ENCODE measurements at places on chromosomes 7 and 10. TPM values are rescaled to one million over a fixed set of nuclear protein-coding genes. Genes with fewer than 3 reads are reported as not detected.

DNA sequence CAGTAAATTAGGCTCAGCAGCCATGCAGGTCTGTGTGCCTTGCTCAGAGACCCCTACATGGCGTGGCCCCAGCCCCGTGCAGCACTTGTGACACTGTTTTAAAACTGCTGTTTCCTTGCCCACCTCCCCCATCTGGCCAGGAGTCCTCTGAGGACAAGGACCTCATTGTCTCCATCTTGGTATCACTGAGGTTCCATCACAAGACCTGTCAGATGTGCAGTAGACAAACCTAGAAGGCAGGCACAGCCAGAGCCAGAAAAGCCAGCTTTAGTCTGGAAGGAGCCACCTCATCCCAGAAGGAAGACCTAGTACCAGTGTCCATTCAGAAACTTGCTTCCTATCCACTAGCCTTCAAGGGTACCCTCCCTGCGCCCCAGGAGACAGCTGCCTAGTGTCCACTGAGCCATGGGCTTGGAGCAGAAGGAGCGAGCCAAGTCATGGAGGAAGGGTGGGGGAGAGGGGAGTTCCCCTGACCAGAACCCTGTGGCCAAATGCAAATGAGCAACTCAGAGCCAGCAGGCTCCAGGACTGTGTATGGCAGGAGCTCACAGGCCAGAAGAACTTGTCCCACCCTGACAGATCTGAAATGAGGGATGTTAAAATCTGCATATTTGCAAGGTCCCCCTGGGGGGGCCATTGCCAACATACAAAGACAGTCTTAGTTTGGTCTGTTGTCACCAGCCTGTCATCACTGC is 176.1 kb downstream of the SH3PXD2A start:
- no peaks in the 10 kb centered on the region for H3K4me1 ChIP-seq
- no peak for DNase-seq
- H3K27me3 ChIP-seq = no peaks in the 10 kb centered on the region
- H3K36me3 ChIP-seq = peaks cover 4% of the 10 kb centered on the region

DNA sequence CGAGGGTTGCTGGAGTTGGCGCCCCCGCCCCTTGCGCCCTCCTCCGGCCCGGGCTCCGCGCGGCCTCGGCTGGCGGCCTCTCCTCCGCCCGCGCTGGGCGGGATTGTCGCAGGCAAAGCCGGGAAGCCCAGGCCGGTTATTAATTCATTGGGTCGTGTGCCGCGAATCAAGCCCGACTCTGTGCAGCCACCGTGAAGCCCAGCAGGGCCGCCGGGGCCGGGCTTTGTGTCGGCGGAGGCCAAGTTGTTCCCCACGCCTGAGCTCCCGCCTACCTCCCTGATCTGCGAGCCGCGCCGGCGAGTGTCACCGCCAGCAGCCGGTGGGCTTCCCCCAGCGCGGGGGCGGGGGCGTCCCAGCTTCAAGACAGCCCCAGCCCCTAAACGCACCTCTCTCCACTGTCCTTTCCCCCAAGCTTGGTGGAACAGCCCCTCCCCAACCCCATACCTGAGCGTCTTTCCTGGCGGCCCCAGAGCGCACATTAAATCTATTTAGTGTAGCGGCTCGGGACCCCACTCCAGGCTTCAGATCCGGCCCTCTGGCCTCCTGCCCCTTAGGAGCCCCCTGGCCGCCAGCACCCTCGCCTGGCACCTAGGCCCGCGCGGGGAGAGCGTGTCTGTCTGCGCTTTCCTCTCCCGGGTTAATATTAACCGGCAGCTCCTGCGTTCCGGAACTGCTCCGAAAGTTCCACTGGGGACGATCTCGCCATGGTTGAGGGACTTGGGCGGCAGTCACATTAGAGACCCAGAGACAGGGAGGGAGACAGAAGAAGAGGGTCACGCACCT is 3.5 kb downstream of the SHH start:
- peaks cover 54% of the 10 kb centered on the region for H3K4me1 ChIP-seq
- DNase-seq = peak; percentile 65
- H3K36me3 ChIP-seq = no peaks in the 10 kb centered on the region

DNA sequence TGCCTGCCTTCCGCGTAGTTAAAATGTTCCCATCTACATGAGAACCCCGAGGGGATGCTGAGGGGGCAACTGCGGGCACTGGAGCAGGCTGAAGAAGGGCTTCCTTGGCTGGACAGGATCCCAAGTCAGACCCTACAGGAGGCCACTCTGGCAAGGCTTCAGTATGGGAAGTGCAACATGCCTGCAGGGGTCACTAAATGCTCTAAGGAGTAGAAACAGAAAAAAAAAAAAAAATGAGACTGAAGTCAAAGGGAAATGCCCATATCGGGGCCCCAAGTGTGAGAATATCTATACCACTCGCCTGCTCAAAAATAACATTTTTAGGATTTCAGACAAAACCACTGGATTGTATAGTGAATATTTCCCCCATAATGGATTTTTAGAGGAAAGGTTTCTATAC is 33.5 kb downstream of the FAM204A start:
- H3K27me3 ChIP-seq = no peaks in the 10 kb centered on the region
- peaks cover 35% of the 10 kb centered on the region for H3K36me3 ChIP-seq
- DNase-seq = no peak
- H3K4me1 ChIP-seq = no peaks in the 10 kb centered on the region

DNA sequence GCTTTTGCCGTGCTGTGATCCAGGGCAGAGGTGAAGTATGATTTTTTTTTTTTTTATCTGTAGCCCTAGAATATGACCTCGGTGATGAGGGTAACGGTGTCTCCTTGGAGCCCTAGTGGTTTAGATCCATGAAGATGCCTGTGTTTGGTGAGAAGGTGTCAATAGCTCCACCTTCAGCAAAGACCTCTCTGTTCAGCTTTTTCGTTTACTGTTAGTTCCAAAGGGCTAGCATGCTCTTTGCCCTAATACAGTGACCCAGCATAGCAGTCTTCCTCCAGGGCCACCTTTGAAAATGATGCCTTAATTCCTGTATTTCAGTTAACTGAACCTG is 746 bp upstream of the MRPS16 start:
- DNase-seq = peak; percentile 30
- no peaks in the 10 kb centered on the region for H3K27me3 ChIP-seq
- H3K4me3 ChIP-seq = peak overlapping the region; percentile 84
- peaks cover 8% of the 10 kb centered on the region for H3K36me3 ChIP-seq

GRCh38 chr7:155324012-155324917 is 26.6 kb downstream of the INSIG1 start:
- H3K27me3 ChIP-seq = no peaks in the 10 kb centered on the region
- no peak overlapping the region for H3K27ac ChIP-seq
- no peak overlapping the region for H3K4me3 ChIP-seq

DNA sequence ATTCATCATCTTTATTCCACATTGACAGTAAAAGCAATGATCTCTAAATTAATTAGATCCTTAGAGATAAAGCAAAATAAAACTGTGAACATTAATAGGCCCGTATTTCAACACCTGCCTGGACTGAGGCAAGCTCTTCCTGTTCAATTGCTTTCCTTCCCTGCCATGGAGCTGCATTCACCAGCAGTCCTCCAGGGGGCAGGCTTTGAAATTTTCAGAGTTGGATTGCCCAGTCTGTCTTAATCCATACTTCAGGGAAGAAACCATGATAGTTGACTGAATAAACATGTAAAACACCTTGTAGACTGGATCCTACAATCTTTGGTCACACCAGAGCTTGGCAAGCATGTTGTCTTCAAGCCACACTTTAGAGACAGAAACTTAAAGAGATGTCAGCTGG is 936.6 kb downstream of the NRG3 start:
- no peak overlapping the region for H3K4me3 ChIP-seq
- no peaks in the 10 kb centered on the region for H3K4me1 ChIP-seq
- H3K36me3 ChIP-seq = no peaks in the 10 kb centered on the region
- no peak overlapping the region for H3K27ac ChIP-seq

- no peaks in the 10 kb centered on the region for H3K27me3 ChIP-seq
- no peak overlapping the region for H3K4me3 ChIP-seq
- no peaks in the 10 kb centered on the region for H3K4me1 ChIP-seq
- no peak overlapping the region for H3K27ac ChIP-seq
Observed at GRCh38 chr10:4239186-4239585, 454.2 kb upstream of the KLF6 start.

- no peaks in the 10 kb centered on the region for H3K27me3 ChIP-seq
- no peak overlapping the region for H3K27ac ChIP-seq
- no peak overlapping the region for H3K4me3 ChIP-seq
- no peak for DNase-seq
- no peaks in the 10 kb centered on the region for H3K36me3 ChIP-seq
- H3K4me1 ChIP-seq = peaks cover 8% of the 10 kb centered on the region
Observed at GRCh38 chr10:131723297-131724168, 177.3 kb upstream of the PPP2R2D start.

DNA sequence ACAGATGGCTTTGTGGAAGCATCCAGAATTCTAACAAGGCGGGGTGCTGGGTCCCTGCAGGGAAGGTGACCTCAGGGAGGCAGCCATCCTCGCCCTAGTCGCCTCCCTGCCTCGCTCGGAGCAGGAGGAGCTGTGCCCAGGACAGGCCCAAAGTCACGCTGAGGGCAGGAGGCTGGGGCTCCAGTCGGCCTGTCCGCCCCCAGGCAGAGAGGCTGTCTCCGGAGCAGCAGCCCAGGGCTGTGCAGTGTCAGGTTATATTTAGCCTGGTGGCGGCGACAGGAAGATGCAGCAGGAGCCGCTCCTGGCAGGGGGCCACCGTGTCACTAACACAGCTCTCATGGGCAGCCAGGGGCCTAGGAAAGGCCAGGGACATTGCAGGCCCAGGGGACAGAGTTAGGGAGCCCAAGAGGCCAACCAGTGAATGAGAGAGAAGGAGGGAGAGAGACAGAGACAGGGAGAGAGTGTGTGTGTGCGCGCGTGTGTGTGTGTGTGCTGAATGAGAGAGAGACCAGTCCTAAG is 13.5 kb downstream of the KCNH2 start:
- H3K4me1 ChIP-seq = no peaks in the 10 kb centered on the region
- DNase-seq = no peak
- H3K27ac ChIP-seq = no peak overlapping the region
- no peak overlapping the region for H3K4me3 ChIP-seq
- peaks cover 56% of the 10 kb centered on the region for H3K27me3 ChIP-seq

DNA sequence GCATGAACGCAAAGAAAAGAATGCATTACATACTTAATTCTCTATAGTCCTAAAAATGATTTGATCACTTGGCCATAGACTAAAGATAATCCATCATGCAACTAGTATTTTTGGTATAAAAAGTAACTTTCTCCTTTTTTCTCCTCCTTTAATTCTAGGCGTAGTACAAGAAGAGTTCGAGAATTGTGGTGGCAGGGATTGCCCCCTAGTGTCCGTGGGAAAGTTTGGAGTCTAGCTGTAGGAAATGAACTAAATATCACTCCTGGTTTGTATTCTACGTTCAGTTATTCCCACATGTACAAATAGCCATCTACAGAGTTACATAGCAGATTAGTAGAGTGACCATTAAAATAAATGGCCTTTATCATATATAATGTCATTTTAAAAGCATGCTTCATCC is 45.5 kb upstream of the HELLS start:
- H3K4me1 ChIP-seq = peaks cover 14% of the 10 kb centered on the region
- DNase-seq = peak; percentile 10
- no peak overlapping the region for H3K4me3 ChIP-seq
- peaks cover 2% of the 10 kb centered on the region for H3K36me3 ChIP-seq

DNA sequence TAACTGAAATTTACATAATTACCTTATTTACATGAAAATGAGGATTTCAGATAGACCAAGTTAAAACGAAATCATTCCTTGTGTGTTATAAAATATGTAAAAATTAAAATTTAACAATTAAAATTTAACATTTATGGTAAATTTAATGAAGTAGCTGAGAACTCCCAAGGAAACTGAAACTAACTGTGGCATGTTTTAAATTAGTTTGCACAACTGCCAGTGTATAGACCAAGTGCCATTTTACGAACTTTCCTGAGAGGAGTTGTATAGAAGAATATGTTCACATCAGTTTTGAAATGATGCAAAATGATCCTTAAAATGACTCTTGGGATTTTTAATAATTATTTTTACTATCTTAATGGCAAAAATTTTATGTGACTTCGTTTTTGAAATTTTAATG is 23.6 kb downstream of the PDLIM1 start:
- peaks cover 18% of the 10 kb centered on the region for H3K36me3 ChIP-seq
- no peaks in the 10 kb centered on the region for H3K27me3 ChIP-seq
- H3K27ac ChIP-seq = peak overlapping the region; percentile 80
- no peak overlapping the region for H3K4me3 ChIP-seq
- H3K4me1 ChIP-seq = peaks cover 52% of the 10 kb centered on the region

DNA sequence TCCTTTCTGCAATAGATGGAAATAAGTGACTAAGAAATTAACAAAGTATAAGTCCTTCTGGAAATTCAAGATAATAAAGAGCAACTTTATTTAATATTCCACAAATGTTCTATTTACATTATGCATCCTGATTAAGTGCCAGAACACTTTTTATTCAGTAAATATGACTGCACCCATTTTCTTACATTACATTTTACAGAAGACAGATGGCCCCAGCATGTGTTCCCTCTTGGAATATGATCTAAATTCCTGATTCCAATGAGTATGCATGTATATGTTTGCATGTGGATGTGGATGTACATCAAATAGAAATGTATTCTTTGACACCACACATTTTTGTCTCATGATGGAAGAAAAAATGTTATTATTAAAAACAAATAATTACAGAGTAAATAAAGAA is 628.7 kb upstream of the SEMA3D start:
- H3K4me3 ChIP-seq = no peak overlapping the region
- H3K27ac ChIP-seq = no peak overlapping the region
- no peaks in the 10 kb centered on the region for H3K27me3 ChIP-seq
- no peak for DNase-seq
- no peaks in the 10 kb centered on the region for H3K36me3 ChIP-seq

Gene SLC13A4
- total RNA-seq = not detected

Gene FGFR2
- 2.6 TPM for total RNA-seq

Gene HABP2
- total RNA-seq = 0.13 TPM
